ENCODE measurements at places on chromosomes 4 and X.

DNA sequence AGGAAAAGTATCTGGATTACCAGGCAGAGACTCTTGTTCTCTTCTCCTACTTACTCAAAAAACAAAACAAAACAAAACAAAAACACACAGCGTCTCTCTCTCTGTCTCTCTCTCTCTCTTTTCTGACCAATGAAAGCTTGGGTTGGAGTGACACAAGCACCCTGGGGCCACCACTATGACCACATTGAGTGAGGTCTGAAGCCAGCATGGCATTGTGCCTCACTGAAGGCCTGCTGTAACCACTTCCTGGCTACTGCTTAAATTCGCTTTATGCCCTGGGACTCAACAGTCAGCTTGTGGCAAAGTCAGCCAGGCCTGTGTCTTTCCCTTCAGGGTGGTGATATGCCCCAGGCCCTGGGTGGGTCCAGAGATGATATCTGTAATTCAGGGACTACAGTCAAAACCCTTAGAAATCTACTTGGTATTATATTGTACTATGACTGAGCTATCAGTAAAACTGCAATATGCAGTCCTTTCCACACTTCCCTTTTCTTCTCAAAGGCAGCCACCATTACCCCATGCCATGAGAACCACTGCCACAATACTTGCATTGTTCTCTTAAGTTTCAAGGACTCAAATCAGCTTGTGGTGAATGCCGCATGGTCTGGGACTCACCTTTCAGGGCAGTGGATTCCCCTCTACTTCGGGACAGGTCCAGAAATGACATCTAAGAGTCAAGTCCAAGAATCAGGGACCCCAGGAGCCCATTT, 606.8 kb upstream of the KLHL4 start:
- DNase-seq, result no peak

DNA sequence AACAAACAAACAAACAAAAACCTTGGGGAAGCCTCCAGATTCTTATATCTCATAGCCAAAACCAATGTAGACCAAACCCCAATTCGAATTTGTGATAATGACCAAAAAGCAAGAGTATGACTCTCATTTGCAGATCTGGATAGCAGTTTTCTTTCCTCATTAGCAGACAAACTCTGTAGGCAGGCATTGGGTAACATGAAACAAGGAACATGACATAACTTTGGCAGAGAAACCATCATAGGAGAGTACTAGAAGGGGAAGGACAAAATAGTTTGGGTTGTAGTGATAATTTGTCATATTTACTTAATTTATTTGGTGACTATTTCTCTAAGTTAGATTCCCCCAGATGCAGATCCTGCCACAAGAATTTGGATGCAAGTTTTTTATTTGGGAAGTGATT, 187.8 kb downstream of the MID1IP1 start:
- DNase-seq, result no peak

- DNase-seq, result no peak
Observed at GRCh38 chrX:131262738-131263679, 26.1 kb downstream of the IGSF1 start.

DNA sequence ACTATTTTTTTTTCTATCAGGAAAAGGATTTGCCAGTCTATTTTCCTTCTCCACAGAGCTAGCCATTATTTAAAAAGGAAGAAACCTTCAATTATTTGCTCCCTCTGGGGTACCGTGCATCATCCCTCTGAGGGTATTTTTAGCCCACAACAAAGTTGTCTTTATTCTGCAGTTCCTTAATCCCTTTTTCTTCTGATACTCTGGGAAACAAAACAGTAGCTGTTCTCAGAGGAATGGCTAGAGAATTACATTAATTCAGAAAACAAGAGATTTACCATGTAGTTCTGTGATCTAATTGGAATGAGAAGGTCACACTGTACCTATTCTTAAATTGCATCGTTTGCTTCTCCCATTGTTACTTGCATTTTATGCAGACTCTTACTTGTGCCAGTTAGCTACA, 1056.7 kb downstream of the STIM2 start:
- no peak for DNase-seq

Measured in HTR-8/SVneo (cell line).